ENCODE measurements at places on chromosomes 6 and 20.

DNA sequence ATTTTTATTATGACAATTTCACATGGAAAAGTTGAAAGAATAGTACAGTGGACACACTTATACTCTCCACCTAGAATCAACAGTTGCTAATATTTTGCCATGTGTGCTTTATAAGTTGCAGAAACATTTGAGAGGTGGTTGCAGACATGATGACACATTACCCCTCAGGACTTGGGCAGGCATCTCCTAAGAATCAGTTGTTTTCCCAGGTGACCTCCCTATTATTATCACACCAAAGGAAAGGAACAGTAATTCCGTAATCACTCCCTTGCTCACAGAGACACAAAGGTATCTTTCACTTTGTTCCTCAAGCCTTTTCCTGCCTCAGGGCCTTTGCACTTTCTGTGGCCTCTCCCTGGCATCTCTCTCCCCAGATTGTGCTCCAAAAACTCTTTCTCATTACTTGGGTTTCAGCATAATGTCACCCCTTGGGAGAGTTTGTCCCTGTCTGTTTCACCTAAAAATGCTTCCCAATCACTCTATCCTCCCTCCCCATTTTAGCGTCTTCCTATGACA is 5.9 kb upstream of the SULF2 start:
- DNase-seq: no peak

DNA sequence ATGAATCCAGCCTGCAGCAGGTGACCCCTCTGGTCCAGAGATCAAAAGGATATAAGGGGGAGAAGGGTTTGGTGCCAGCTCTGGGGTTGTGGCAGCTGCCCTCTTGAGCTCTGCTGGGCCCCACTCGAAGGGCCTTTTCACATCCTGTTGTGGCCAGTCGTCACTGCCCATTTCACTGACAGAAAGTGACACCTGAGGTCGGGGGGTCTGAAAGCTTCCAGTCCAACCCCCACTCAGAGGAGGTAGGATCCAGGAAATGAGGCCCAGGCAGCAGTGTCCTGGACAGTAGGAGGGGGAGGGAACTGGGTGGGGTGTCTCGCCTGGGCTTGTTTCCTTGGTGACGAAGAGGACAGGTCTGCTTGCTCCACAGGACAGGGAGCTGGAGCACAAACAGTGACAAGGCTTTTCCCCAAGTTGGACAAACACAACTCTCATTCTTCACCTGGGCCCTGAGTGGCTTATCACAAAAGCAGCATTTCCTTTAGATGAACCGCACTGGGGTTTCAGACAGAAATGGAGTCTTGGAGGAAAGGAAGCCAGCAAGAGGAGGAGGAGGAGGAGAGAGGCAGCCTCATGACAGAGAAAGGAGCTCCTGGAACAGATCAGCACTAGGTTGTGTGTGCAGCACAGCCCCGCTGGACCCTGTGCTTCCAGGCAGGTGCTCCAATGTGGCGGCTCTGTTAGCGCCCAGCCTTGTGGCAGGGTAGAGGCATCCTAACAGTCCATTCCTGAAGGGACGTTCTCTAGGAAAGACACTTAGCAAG is 11.0 kb downstream of the FRS3 start:
- DNase-seq: no peak

DNA sequence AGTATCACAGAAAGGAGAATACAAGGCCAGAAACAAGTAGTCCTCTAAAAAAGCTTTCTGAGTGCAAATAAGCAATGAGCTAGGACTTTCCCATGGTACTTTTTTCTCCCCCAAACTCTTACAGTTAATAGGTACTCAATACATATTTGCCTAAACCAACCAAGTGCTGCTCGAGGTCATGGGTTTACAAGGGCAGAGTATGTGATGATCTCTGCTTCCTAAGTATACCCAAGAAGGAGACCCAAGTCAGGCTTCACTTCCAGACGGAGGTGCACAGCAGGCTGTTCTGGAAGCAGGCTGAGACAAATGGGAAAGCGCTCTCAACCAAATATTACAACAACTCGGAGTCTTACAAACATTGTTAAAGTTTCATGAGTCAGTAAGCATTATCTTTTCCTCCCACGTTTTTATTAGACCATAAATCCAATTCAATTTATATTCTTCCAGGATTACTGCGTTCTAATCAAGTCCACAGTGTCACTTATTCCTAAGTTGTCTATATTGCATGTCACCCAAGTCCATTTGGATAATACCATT is 8.1 kb downstream of the FYN start:
- no peak for DNase-seq

- no peak for DNase-seq
These were observed 219.2 kb upstream of the LRFN2 start for GRCh38 chr6:40806256-40806864.

DNA sequence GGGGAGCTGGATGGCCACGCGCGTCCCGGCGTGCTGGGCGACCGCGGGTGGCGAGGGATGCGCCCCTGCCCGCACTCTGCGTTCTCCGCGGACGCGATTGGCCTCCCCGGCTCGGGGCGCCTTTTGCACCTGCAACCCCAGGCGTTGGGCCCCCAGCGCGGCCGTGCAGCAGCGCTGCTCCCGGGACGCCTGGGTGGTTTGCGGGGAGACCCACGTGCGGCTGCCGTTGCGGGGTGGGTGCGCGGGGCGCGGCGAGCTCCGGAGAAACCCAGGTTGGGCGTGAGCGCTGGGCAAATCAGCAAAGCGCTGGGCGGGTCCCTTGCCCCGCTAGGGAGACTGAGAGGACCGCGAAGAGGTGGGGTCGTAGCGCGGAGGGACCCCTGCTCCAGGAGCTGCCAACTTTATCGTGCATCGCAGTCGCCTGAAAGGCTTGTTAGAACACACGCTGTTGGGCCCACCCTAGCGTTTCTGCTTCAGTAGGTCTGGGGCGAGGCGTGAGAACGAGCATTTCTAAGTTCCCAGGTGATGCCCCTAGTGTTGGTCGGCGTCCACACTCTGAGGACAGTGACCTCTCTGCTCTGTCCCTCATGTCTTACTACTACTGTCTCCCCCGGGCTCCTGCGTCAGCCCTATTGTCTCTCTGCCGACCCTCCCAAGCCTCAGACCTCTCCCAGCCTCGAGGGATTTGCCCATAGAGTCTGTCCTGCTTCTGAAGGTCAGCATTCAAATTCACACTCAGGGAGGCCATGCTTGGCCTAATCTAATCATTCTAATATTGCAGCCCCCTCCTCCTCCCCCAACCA is 538 bp upstream of the ZFP64 start:
- peak; percentile 60 for DNase-seq

DNA sequence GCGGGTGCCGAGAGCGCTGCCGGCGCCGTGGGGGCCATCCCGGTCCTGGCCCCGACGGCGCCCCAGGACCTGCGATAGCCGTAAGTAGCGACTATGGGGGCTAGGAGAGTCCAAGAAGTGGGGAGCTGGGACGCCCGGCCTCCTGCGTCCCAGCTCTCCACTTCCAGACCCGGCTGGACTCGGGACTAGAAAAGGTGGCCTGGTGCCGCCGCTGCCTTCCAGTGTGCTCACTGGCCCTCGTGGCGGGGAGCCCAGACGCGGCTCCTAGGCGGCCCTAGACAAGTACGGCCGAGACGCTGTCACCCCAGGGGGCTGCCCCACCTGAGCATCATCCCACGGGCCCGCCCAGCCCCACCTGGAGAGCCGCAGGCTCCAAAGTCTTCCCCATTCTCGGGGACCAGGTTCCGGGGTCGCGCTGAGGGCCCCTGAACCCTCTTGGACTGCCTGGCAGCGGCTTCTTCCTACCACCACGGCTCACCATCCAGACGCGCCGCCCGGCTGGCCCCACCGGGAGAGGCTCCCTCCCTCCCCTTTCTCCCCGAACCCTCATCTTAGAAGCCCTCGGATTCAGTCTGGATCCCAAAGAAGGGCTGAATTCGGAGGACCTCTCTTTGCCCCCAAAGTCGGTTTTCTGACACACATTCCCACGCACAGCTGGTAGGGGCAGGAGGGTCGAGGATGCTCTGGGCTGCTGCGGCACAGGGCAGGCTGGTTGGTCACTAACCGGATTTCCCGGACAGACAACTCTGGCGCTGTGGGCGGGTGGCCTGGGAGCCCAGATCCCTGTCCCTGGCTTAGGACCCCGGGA is 870 bp upstream of the MDFI start:
- no peak for DNase-seq

- no peak for DNase-seq
These were observed 31.5 kb downstream of the PACSIN1 start for GRCh38 chr6:34497411-34497810.

DNA sequence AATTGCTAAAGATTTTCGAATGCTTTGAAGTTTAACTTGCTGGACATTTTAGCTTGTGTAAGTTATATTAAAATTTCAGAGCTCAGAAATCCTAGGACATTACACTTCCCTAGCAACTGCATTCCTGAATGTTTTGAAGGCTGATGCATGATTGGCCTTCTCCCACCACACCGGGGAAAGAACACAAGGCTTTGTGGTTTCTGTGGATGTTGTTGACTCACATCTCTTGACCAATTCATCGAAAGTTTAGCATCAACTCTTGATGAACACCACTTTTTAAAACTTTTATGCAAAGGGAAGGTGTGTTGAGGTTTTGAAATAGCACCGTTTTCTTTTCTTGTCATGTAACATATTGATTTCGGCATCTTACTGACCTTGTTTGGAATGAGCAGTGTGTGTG is 81.1 kb downstream of the RIMS1 start:
- no peak for DNase-seq

DNA sequence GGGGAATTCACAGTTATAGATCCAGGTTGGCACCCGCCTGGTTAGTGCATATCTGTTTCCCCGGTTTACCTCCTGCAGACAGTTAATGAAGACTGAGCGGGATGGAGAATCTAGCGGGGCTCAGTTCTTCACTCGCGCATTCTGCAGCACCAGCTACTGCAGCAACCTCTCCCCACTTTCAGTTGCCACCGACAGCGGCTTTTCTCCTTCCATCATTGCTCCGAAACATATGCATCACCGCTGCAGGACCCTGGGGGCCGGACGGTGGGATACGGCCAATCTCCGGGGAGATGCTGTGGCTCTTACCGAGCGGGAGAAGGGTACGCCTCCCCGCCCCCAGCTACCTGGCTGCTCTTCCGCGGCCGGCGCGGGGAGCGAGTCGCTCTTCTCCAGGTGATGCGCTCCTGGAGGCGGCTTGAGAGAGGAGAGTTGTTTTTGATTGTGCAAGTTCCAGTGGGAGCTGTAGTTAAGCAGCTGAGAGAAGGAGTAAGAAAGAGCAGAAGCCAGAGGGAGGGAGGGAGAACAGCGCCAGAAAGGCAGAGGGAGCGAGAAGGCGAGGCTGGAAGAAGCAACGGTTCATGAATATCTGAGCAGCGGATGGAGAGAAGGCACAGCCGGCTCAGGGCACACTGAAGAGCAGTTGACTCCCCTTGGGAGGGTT is at the start of gene SGK1:
Gene SGK1 (minus strand): TSS at position 642 of the 661 bp plus-strand sequence. CDS start 652 bp downstream, outside the sequence.
- no peak for DNase-seq

- DNase-seq: no peak
These were observed 223.2 kb upstream of the ECI2 start for GRCh38 chr6:4358414-4359107.

DNA sequence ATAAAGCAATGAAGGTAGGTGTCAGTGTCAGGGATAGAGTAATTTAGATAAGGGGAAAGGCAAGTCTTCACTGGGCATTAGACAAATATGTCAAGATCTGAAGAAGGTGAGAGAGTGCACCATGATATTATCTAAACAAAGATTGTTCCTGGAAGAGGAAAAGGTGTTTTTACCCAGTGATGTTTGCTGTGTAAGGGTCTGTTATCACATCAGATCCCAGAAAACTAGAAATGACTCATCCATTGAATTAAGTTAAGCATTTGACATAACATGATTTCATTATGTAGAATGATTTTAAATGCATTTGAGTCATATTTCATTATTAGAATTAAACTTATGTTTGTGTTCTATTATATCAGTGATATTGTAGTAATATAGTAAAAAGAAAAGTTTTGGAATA is 1279.5 kb upstream of the CITED2 start:
- DNase-seq: no peak

DNA sequence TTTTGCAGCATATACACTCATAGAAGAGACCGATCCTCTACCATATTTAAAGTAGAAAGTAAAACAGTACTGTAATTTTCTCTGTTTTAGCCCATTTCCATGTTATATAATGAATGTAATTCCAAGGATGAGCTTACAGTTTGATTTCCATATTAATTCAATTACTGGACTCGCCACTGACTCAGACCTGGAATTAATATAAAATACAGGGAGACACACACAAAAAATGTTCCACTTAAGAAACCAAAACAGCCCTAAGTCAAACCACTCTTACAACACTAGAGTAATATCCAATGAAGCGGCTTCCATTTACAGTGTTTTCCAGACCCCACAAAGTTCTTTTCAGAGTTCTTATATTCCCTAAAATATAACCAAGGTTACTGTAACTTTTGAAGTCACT is 110.6 kb downstream of the BACH2 start:
- no peak for DNase-seq

- DNase-seq: no peak
These were observed 48.1 kb upstream of the MYL9 start for GRCh38 chr20:36493051-36493800.

DNA sequence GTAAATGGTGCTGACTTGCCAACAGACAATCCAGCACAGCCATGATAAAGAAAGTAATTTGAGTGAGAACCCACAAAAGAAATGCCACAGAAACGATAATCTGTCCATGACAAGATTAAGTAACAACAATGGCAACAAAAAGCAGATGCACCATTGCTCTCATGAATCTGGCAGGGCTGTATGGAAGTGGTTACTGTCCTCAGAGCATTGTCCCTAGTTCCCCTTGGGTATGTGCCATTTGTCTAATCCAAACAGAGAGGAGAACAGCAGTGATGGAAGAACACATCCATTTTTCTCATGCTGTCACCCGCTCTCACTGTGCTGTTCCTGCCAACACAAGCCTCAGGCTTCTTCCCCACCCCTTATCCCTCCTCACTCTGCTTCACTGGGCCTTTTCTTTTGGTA is 65.8 kb downstream of the REV3L start:
- no peak for DNase-seq

DNA sequence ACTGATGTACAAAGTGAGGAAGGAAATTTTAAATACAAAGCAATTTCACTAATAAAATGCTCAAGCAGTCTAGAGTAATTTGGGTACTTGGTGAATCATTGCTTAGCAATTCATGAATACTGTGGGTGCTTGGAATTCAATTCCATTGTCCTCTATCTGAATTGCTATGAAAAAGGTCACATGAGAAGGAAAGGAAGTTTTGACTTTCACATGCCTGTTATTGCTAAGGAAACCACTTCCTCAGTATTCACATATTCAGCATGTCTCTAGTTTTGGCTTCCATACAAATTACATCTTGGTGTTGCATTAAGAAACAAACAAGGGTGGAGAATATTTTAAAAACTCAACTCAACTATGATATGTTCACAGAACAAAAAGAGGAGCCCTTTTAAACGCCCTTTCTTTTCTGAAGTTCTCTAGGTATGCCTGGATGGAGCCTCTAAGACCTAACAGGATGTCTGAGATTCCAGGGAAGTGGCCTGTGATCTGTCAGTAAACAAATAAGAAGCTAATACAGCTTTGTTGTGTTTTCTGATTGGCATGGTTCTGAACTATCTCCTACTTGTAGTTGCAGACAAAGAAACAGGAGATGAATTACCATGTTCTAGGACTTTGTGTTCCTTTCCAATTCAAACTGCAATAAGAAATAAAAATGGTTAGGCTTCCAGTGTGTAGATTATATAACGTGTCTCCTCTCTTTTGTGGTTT is 190.4 kb downstream of the OGFRL1 start:
- no peak for DNase-seq

All from activated gamma-delta T cell (primary cell).